CD8-positive, alpha-beta memory T cell (primary cell): ENCODE measurements at places on chromosomes 5 and 9.

DNA sequence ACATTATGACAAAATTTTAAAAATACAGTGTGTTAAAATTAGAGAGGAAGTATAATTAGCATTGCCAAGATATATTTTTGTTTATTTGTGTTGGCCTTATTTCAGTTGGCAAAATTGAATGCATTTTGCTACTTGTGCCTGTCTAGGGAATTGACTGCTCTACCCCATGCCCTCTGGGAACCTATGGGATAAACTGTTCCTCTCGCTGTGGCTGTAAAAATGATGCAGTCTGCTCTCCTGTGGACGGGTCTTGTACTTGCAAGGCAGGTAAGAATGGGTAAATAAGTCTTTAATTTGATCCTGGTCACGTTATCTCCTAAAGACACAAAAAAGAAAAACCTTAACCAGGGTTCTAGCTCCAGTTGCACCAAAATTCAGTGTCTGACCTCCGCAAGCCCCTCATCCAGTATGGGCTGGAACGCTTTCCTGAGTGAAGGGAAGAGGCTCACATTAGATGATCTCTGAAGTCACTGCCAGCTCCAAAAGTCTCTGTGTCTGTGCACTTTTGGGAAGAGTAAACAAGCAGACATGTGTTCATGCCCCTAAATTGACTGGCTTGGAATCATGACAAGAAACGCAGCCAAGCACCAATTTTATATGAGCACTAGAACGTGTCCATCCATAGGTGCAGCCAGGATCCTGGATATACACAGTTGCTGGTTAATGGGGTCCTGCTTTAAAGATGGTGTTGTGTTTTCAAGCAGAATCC, 98.3 kb upstream of the PRRC1 start:
- no peak for DNase-seq

GRCh38 chr5:177303925-177304391, 359 bp downstream of the PRELID1 start:
- no peak for DNase-seq

DNA sequence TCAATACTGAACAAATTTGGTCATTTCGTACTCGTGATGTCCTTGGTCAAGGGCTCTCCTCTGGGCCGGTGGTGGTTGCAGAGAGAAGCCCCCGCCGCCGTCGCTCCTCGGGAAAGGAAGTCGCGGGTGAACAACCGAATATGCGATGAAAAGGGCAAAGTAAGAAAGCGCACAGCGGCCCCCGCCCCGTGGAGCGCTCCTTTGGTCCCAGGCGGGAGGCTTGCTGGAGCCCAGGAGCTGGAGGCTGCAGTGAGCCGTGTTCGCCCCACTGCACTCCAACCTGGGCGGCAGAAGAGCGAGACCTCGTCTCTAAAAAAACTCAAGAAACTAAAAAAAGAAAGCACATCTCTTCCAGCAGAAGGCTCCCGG, 108.4 kb upstream of the LARP1 start:
- no peak for DNase-seq

DNA sequence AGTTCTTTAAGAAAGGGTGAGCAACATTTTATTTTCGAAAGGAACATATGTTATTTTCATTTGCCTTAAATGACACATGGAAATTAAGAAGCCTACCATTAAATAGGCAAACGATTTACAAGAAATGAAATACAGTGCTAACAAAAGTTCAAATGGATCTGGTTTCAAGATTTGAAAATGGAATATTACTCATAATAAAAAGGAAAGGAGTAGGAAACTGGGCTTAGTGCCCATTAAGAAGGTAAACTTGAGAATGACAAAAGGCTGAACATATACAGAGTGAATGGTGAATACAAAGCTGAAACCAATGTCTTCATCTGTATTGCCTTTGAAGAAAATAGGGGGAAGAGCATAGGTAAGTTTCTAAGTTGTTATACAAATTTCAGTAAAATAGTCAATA, 974.2 kb upstream of the C9orf72 start:
- DNase-seq, result no peak

DNA sequence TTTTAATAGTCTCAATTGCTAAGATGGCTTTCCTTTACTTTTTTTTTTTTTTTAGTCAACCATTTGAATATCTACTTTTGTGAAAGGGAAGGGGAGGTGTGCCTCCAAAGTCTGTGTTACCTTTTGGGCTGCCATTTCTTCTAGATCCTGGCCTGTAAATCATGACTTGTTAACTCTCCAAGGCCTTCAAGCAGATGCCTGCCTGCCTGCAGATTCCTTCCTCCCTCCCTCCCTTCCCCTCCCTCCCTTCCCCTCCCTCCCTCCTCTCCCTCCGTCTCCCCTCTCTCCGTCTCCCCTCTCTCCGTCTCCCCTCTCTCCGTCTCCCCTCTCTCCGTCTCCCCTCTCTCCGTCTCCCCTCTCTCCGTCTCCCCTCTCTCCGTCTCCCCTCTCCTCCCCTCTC, 73.1 kb downstream of the COMMD10 start:
- no peak for DNase-seq

DNA sequence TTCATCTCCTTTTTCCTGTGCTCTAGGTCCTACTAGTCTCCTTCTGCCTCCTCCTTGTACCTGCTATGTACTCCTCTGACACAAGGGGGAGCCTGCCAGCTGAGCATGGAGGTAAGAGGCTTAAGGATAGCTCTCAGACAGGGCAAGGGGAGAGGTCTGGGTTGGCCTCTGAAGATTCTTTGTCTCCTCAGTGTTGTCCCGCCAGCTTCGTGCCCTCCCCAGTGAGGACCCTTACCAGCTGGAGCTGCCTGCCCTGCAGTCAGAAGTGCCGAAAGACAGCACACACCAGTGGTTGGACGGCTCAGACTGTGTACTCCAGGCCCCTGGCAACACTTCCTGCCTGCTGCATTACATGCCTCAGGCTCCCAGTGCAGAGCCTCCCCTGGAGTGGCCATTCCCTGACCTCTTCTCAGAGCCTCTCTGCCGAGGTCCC, 3.8 kb downstream of the CREB3 start:
- DNase-seq, result peak; percentile 37

GRCh38 chr5:33888587-33888986, 3.2 kb downstream of the ADAMTS12 start:
- DNase-seq, result no peak

GRCh38 chr5:154873791-154874331, 15.4 kb downstream of the CNOT8 start:
- DNase-seq, result no peak

- no peak for DNase-seq
Observed at GRCh38 chr9:125255781-125256391, 5.7 kb upstream of the GAPVD1 start.

GRCh38 chr5:11504886-11505193, 399.4 kb downstream of the CTNND2 start:
- DNase-seq, result no peak

DNA sequence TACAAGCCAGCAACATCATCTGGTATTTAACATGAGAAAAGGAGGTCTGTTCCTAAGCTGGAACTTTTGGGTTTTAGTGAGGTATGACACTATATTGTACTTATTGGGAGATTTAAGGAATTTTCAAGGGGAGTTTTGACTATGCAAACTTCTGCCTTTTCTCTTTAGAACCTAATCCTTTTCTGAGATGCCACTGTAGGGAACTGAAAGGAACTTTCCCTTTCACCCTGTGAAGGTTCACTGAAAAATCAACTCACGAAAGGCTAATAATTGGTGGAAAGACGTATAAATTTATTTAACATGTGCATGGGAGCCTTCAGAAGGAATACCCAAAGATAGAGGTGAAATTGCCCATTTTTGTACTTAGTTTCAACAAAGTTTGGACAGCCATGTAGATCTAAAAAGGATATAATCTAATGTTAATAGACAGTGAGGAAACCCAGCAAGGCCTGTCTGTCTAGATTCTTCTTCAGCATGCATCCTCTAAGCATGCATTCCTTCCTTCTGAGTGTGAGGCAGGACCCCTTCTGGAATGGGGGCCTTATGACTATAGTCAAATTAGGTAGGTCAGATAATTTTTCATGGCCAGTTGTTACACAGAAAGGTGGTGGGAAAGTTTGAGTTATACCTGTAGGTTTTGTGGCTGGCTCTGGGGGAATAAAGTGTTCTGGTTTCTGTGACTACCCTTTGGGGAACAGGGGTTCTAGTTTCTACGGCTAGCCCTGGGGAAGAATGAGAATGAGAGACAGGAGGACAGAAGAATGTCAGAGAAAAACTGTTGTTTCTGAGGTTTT, 200.3 kb downstream of the C9orf152 start:
- DNase-seq, result no peak

GRCh38 chr5:120368923-120369715, 95.0 kb upstream of the PRR16 start:
- DNase-seq, result no peak

- no peak for DNase-seq
Observed at GRCh38 chr9:130201399-130201873, 29.2 kb downstream of the NCS1 start.

DNA sequence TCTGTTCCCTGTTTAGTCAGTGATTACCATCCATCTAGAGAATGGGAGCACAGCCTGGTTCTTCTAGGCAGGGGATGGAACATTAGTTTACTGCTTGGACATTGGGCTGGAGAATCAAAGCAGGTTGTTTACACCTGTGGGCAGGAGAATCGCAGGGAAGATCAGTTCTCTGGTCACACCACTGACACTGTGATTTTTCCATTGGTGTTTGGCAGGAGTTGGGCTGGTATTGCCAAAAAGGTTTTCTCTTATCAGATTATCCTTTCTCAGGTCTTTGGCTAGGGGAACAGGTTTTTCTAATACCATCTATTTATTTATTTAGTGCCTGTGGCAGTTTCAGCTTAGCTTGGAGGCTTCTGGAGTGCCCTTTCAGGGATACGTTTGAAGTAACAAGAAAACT, 219.3 kb upstream of the GRIN3A start:
- no peak for DNase-seq

DNA sequence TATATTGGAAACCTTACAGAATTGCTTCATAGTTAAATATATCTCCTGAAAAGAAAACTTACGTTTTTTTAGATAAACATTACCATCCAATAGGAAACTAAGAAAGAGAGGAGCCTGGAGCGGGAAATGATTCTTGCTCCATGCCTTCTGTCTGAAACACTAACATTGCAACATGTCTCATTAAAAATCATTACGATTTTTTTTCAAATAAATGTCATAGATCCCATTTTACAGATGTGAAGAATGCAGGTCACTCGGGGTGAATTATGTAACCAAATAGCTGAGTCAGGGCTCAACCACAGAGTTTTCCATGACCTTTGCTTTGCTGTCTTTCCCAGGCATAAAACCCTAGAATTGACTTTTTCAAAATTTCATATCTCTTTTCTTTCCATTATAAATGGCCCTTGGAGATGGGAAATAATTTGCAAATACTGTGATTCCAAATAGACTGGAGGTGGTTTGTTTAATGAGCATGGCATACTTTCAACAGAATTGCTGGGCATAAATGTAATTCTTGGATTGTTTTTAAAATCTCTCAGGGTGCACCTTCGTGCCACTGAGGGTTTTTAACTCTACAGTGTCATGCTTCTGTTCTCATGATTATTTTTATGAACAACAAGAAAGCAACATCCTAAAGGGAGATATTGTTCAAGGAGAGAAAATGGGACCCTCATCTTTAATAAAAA, 302.8 kb downstream of the EBF1 start:
- DNase-seq, result no peak

DNA sequence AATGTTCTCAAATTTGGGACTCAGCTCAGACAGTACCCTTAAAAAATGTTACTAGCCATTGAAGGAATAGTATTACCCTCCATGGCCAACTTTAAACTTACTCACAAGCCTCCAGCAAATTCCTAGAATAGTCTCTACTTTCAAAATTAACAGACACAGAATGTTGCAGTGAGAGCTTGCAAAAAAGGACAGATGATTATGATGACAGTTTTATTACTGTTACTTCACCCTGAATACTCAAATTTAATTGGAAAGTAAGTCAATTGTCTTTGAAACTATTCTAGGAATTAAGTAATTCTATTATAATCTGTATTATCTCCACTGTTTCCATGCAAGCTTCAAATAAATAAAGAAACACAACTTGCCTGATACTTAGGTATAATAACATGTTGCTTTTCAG, 288.3 kb downstream of the SLF1 start:
- DNase-seq, result no peak

DNA sequence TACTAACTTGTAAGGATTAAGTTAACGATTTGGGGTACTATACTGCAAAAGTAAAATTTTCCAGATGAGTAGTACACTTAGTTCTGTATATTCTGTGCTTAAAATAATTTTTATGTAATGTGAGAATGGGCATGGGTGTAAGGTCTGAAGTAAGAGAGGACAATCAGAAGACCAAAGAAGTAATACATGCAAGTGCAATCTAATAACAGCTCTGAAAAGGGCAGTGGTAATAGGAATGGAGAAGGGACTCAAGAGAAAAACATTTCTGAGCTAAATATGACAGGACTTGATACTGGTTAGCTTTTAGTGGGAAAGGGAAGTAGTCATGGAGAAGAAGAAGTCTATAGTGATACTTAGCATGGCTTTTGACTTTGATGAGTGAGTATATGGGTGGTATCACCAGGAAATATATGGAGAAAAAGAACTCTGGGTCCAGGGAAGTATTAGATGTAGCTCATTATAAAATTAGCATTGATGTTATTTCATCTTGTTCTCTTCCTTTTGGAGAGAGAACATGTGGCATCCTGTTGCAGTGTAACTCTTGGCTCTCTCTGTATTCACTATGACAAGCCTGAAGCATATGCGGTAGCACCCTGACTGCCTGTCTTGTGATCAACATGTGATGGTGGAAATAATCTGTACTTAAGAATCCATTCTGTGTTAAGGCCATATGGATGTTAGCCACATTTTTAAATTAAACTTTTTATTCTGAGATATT, 60.5 kb downstream of the ERCC6L2 start:
- DNase-seq, result no peak

DNA sequence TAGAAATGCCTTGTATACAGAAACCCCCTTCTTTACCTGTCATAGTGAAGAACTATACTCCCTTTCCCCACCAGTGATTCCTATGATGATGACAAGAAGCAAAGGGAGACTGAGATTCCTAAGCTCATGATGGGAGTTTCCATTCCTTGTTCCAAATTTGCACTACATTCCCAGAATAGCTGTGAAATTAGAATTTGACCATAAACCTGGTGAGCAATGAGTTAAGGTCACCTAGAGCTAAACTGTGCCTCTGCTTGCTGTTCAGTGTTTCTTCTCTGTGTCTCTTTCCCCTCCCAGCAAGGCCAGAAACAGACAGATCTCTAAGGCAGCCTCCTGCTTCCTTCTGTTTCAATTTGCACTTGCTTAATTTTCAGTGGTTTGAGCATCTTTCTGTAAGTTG, 332.1 kb downstream of the PIK3R1 start:
- DNase-seq, result no peak

DNA sequence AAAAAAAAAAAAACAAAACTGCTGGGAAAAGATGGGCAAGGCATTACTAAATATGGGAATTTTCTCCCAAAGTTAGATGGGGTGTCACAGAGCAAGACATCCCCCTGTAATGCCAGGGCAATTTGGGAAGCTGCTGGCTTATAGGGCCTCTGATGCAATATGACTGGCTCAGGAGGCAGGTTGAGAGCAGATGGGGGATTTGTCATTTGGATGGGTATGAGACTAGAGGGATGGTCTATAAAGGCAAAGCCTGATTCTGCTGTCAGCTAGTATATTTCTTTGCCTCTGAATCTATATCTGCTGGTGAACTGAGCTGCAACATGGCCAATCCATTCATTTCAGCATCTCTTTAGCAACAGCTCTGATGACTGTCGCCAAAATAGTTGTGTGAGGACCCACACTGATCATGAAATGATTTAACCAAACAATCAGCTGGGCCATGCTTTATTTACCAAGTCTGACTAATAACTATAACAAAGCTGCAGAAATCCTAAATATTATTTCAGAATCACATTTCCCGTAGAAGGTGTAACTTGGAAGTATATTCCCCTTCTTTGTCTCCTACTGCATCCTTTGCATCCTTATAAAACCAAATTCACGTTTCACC, 455.1 kb upstream of the ZNF608 start:
- DNase-seq, result no peak

- DNase-seq, result no peak
Observed at GRCh38 chr5:1209896-1210776, 8.7 kb downstream of the SLC6A19 start.
